ENCODE measurements at places on chromosomes 11 and 22.

DNA sequence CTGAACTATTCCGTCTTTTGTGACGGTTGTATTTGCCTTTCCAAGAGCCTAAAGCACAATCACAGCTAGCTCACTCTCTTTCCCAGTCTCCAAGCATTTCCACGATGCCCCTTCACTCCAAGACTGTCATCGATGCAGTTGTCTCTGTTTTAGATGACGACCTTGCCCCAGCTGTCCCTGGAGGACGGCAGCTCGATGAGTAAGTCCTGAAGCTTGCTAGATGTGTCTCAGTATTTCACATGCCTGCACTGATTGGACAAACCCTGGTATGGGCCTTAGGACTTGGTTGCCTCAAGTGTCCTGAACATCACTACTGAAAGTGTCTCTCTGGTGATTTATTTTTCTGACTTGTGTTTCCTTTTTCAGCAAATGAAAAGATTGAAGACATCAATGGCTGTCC lies 129.9 kb downstream of the NAV2 start:
- no peak for DNase-seq

GRCh38 chr22:45814198-45814597 lies 142.6 kb downstream of the ATXN10 start:
- DNase-seq, result no peak

- no peak for DNase-seq
Observed at GRCh38 chr11:65366340-65366773, 11.8 kb downstream of the TIGD3 start.

- DNase-seq, result no peak
Observed at GRCh38 chr11:94066901-94067429, 45.8 kb downstream of the HEPHL1 start.

DNA sequence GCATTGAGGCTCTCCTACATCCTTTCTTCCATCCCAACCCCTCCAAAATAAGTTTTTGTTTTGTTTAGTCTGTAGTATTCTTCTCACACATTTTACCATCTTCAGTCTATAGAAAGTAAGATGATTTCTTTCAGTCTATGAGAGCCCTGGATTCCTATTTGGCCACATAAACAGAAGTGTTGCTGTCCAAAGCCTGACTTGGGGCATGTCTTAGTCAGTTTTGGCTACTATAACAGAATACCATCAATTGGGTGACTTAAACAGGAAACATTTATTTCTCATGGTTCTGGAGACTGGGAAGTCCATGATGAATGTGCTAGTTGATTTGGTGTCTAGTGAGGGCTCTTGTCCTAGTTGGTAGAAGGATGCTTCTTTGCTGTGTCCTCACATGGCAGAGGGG lies 146.8 kb upstream of the DDI1 start:
- DNase-seq, result no peak

DNA sequence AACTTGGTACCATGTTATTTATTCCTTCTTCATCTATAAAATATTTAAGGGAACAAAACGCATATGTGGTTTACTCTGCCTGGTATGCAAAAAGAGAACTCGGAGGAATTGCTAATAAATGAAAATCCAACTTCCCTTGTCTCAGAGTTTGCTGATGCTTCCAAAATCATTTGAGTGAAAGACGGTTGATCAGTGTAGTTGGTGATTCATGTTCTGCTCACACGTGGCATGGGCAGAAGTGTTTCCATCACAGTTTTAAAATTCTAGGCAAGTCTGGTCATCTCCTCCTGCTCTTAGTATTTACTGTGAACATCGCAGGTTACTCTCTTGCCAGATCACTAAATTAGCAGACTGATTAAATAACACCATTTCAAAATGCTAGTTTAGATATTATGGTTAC lies 11.9 kb upstream of the PARVB start:
- no peak for DNase-seq

DNA sequence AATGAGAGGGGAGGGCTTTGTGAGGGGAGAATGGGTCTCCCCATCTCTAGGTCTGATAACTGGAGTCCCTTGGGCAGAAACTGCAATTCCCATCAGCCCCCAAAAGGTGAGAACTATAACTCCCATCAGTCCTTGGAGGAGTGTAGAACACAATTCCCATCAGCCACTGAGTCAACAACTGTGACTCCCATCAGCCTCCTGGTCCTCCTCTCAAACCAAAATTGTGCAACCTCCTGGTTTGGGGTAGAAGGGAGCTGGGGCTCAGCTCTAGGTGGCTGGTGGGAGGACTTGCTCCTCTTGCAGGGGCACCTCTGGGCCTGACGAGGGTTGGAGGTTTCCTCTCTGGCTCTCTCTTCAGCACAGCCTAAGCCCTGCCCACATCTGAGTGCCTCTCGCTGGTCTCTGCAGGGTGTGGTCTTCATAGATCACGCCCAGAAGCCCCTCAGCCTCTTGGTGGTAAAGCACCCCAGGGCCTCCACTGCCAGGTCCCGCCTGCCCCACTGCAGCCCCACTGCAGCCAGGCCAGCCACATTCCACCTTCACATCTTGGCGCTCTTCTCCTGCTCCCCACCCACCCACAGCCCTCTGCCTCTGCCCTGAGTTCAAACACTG lies 18.5 kb downstream of the SLC22A12 start:
- no peak for DNase-seq

DNA sequence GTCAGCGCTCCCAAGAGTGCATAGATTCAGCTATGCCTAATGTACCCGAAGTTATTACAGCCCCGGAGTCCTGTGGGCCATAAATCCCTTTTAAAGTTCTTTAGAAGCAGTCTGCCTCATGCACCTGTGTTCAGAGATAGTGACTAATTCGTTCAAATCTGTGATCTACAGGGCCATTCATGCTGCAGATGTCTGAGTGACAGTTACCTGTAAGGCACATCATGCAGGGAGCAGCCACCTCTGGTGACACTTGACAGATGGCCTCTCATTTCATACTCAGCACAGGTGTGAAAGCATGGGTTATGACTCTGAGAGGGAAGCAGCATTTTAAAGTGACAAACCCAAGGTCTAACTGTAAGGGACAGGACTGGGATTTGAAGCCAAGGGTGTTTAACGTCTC lies 2.4 kb upstream of the E2F8 start:
- DNase-seq, result no peak

- peak; percentile 46 for DNase-seq
Observed at GRCh38 chr11:8566613-8567210, 27.3 kb downstream of the STK33 start.

DNA sequence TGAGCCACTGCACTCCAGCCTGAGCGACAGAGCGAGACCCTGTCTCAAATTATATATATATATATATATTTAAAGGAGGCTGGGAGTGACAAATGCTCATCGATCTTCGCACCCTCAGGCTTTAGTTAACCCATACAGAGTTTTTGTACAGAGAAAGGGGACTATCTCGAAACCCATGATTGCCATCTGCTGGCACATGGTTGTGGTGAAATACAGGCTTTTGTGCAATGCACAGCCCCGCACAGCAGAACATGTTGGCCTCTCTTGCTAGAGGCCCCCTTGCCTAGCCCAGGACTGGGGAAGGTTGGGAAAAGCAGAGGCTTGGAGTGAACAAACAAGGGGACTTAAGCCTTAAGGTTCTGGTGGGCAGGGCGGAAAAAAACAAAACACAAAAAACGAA lies 3.6 kb downstream of the MYBPC3 start:
- no peak for DNase-seq

GRCh38 chr11:94574193-94574961 lies 7.2 kb downstream of the PIWIL4 start:
- no peak for DNase-seq

DNA sequence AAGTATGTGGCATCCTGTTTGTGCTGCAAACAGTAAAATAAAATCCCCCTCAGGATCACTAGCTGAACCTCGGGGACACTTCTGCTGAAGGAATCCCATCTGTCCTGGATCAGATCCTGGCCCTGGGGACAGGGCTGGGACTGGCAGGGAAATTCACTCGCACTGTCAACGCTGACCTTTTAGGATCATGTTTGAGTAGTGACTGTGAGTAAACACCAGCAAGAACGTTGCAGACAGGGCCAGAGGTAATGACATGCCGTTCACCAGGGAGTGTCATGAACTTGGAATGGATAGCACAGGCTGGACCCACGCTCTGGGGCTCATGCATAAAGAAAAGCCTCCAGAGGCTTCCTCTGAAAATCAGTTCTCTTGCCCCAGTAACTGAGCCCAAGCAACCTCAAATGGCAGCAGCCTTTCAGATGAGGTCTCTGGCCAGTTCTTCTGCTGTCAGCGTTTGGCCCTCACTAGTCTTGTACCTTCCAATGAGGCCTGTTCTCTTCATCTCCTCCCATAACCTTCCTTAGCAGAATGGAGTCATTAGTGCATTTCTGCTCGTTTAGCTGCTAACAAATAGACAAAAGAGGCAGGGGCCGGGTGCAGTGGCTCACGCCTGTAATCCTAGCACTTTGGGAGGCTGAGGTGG lies 51.0 kb upstream of the BARX2 start:
- no peak for DNase-seq
